ENCODE measurements at places on chromosomes 7 and 10.

DNA sequence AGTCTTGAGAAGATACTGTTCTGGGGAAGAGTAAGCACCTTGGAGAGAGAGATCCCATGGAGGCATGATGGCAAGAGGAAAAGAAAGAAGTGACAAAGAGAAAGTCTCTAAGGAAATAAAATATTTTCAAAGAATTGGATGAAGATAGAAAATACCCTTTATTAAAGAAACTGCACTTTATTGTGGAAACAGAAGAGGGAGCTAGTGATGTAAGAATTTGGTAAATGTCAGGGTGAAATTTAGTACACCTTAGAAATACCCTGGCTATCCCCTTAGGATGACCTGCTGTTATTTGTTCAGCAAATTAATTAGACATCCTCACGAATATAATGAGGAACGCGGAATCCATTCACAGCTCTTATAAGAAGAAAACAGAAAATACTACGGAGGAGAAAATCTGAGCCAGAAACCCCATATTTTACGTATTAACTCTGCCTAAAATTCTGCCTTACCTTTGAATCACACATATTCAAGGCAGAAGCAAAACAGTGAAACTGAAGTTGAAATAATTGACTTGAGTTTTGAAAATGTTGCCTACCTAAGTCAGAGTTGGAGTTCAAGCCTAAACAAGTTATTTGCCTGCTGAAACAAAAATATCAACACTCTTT is 90.7 kb downstream of the TFPI2 start:
- no peak for DNase-seq

- no peak for DNase-seq
These were observed 239.2 kb upstream of the ZMIZ1 start for GRCh38 chr10:78829565-78829964.

DNA sequence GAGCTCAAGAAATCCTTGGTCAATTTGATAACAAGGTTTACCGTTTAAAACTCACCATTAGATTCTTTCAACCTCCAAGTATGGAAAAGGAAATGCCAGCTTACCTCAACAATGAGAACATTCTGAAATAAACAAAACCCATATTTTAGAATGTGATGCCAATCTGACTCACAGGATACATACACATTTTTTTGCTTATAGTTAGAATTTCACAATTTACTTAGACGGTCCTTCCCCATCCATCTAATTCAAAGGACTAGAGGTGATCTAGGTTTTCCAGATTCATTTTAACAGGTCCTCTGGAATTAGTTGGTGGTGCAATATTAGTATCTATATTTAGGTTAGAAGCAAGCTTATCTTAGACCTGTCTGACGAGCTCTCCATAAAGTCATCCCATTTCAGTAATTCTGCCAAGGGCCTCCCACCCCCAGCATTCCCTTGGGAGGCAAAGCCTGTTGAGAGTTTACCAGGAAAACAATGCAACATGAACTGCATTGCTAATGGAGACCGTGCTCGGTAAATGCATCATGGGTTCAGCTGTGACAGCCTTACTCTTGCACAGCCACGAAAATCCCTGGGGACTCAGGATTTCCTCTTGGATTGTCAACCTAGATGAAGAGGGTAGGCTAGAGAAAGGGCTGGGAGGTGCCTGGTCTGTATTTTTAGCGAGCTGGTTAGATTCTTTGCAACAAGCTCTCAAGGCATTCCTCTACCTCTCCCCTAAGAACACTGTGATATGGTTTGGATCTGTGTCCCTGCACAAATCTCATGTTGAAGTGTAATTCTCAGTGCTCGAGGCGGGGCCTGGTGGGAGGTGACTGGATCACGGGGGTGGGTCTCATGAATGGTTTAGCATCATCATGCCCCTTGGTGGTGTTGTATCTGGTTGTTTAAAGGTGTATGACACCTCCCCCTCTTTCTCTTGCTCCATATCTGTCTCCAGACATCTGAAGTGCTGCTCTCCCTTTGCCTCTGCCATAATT is 93.8 kb downstream of the PRTFDC1 start:
- DNase-seq: no peak

DNA sequence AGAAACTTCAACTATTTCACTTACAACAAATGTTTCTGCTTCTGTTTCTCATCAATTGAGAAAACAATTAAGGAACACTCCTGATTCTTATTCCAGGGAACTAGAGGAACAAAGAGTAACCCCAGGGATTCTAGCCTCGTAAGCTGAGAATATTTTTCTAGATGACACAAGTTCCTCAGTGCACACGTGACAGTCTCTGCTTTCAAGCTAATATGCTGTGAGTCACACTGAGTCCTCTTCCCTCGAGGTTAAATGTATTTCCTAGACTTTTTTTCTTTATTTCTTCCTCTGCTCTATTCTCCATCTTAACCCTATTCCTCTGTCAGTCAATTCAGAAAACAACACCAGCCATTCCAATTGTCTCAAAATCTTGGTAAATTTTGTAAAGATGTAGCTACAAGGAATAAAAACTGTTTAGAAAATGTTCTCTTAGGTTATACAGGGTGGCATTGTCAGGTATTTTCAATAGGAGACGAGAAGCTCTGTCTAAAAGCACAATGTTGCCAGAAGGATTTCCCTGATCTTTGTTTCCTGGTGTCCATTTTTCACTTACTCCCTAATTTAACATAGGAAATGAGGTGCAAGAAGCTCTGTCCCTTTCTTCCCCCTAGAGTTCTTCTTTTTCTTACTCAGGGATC is 5.8 kb upstream of the C1GALT1 start:
- DNase-seq: no peak

All from CD4-positive, alpha-beta T cell treated with Interleukin-12 subunit alpha and Interleukin-12 subunit beta, for 1 hour (primary cell).